MV-4-11 (cell line): ENCODE measurements at places on chromosomes 7 and 10.
A peak's percentile ranks its signal among the peaks of the same experiment; 100 is the strongest.

- DNase-seq: no peak
These were observed 4.9 kb upstream of the COL17A1 start for GRCh38 chr10:104090611-104091010.

DNA sequence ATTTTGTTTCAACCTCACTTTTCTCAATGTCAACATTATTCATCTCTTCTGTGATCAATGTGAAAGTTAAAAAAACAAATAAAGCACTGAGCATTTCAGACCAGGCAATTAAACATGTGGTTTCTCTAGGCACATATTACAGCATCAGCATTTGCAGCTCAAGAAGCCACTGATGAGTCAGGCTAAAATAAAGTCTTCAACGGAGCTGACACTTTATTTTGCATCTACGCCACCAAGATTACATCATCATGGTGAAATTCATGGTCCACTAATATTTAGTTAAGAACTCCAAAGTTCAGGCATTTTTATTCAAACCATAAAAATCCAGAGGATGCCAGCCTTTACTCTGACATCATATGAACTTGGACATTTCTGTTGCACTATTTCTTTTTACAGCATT is 33.0 kb downstream of the MAGI2 start:
- DNase-seq: no peak

DNA sequence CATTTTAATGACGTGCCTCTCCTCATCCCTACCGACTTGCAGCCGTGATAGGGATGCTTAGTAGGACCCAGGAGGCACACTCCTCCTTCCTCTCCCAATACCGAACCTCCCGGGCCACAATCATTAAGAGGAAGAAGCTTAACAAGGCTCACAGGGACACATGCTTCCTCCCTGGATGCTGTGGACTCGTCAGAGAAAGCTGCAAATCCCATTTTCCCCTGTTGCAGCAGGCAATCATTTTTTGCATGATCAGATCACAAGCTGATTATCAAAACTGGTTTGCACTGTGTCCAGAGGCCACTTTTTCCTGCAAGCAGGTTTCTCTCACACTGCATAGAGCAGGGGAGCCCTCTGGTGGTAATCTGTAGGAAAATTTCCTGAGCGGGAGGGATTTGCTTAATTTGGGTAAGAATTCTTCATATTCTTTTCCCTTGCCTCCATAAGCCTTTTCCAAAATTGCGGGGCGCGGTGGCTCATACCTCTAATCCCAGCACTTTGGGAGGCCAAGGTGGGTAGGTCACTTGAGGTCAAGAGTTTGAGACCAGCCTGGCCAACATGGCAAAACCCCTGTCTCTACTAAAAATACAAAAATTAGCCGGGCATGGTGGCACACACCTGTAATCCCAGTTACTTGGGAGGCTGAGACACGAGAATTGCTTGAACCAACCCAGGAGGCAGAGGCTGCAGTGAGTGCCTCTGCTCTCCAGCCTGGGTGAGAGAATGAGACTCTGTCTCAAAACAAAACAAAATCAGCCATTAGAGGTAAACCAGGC is 16.1 kb upstream of the LAMB4 start:
- DNase-seq: peak; percentile 35

DNA sequence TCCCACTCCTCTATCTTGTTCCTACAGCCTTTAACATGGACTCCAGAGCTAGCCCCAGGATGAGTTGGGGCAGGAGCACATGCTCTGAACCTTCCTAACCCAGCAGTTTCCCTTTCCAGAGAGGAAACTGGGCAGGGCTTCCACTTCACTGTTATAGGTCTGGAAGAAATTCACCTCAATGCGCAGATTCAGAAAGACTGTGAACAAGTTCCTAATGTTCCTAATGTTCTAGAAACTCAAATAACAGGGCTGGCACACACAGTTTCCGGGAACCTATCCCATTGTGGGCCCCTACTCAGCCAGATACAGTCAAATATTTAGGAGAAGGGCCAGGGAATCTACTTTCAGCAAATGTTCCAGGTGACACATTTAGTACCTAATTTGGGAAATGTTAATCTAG is 29.7 kb downstream of the ABCC2 start:
- no peak for DNase-seq

GRCh38 chr7:82053453-82054032 is 283.7 kb upstream of the HGF start:
- DNase-seq: no peak

DNA sequence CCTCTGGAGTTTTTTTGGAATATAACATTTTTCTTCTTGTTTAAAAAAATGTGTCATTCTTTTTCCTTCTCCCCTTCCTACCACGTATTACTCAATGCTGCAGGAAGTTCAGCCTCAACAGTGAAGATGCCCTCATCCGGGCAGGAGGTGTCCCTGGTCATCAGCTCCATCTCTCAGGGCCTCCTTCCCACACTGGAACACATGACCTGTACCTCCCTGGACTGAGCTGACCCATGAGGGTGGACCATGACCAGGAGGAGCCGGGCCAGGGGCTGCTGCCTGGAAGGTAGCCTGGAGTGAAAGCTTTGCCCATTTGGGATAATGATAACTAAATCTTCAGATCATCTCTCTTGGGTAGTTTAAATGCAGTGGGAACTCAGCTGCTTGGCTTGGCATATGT is 316.5 kb upstream of the ZMIZ1 start:
- DNase-seq: no peak
